Substantia nigra (tissue), 51 donors: ENCODE measurements at places on chromosomes 2 and 18.

GRCh38 chr2:233358335-233358734, 4.0 kb downstream of the DGKD start:
- no peak for DNase-seq

DNA sequence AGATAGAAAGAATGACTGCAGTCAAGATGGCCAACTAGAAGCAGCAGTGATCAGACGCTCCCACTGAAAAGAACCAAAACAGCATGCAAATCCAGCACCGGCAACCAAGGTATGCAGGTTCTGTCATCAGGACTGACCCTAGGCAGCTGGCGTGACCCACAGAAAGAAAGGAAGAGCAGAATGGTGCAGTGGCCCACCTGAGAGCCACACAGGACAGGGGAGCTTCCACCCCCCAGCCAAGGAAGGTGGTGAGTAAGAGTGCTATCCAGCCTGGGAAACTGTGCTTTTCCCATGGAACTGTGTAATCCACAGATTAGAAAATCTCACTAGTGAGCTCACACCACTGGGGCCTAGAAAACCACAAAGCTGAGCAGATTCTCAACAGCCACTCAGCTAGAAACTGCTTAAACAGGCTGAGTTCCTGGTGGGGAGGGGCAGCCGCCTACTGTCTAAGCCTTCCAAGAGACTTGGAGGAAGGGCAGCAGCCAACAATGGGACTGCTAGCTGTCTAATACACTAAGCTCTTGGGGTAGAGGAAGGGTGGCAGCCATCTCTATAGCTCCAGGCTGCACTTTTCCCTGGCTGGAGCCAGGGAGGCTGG, 127.9 kb downstream of the EVA1A start:
- no peak for DNase-seq

GRCh38 chr2:163723881-163724280, 11.9 kb downstream of the FIGN start:
- DNase-seq = no peak

DNA sequence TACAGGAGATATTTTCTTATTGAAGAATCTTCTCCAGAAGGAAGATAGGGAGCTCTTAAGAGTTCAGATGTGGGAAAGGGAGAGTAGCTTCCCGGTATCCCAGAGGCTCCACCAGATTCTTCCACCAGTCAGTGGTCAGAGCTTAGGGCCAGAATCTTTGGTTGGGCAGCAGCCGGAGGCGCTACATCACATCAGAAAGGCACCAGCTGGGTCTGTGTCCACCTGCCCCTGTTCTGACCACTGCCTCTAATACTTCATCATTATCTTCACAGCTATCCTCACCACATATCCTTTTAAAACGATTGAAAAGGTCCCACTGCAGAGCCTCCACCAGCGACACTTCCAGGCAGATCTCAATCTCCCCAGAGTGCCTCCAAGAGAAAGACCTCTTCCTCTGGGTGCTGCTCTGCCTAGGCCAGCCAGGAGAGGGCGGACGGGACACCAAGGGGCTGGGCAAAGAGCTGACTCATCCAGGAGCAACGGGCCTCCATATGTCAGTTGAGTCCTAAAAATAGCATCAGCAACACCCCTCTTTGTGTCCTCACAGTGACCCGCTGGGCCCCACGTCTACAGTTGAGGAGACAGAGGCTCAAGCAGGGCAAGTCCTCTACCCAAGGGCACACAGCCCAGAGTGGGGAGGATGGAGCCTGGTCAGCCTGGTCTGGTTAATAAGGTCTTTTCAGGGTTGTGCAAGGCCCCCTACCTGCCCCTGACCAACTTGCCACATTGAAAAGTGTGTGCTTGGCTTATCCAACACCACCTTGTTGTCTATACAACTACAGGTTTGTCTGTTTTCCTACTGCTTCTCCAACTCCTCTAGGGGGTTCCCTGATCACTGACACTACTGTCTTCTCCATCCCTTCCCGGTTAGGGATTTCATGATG, 81.2 kb downstream of the ADD2 start:
- no peak for DNase-seq

GRCh38 chr18:74507097-74507881, 11.1 kb downstream of the CNDP2 start:
- no peak for DNase-seq

DNA sequence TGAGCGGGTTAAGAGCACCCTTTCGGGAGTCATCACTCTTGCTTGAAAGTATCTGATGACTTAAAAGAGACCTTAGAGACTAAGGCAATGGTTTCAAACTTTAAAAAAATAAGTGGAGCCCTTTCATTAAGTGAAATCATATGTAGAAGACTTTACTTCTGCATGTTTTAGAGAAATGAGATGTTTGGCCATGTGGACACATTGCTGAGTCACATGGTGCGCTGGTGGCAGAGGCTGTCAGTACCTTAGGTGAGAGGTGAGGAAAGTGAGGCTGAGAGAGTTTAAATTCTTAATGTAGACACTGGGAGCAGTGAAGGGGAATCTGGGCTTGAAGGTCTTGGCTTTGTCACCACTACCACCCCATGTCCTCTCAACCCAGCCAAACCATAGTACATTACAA, 109.8 kb downstream of the TACR1 start:
- DNase-seq = no peak
